ENCODE measurements at places on chromosomes 7 and 10.

- peak; percentile 53 for DNase-seq
These were observed 175.0 kb upstream of the LYZL2 start for GRCh38 chr10:30804478-30805055.

- peak; percentile 16 for DNase-seq
These were observed 32.4 kb downstream of the CCSER2 start for GRCh38 chr10:84360637-84361365.

DNA sequence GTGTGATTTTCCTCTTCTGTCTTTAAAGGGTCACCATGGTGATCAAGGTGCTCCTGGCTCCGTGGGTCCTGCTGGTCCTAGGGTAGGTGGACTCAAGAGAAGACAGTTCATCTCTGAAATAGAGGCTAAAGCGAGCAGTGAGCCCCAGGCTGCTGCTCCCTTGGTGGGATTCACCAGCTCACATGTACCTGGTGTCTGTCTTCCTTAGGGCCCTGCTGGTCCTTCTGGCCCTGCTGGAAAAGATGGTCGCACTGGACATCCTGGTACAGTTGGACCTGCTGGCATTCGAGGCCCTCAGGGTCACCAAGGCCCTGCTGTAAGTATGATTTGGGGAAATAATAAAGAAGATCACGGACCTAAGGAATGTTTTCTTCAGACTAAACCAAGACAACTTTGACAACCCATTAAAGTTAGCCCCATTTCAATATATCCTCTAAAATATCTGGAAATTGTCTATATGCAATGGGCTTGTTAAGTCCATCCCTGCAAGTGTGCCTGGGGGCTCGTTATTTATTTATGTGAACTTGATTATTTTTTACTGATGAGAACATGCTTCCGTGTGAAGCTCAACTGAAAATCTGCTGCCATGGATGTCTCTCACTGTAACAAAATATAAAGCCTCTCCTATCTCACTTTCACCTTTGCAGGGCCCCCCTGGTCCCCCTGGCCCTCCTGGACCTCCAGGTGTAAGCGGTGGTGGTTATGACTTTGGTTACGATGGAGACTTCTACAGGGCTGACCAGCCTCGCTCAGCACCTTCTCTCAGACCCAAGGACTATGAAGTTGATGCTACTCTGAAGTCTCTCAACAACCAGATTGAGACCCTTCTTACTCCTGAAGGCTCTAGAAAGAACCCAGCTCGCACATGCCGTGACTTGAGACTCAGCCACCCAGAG is 32.5 kb downstream of the COL1A2 start:
- no peak for DNase-seq

- DNase-seq: no peak
These were observed 63.6 kb upstream of the TRIM24 start for GRCh38 chr7:138396251-138397070.

- DNase-seq: peak; percentile 28
These were observed 25.8 kb upstream of the FAM13C start for GRCh38 chr10:59387951-59388670.

- DNase-seq: no peak
These were observed 10.1 kb upstream of the ADRB1 start for GRCh38 chr10:114033566-114033965.

GRCh38 chr7:114851406-114852061 is 70.4 kb upstream of the MDFIC start:
- DNase-seq: no peak

DNA sequence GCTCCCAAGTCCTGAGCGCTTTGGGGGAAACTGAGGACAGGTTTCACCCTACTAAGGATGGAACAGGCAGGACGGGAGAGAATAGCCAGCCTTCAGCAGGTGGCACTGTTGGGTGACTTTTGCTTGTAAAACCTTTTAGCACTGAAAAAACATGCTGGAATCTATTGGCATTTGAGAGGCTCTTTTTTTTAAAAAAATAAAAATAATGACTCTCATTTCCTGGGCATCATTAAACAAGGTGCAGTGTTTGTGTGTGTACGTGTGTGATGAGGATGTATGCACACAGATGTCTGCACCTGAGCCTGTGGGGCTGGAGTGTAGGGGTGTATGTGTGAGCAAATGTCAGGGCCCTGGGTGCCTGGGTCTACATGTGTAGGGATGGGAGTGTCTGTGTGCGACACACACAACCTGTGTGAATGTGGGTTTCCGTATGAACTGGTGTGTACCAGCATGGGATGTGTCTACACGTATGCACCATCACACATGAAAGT is 177.9 kb downstream of the RPS24 start:
- peak; percentile 60 for DNase-seq

GRCh38 chr10:5564537-5565204 is 39.9 kb downstream of the CALML3 start:
- DNase-seq: no peak

GRCh38 chr10:34180749-34181148 is 634.3 kb downstream of the PARD3 start:
- DNase-seq: no peak

DNA sequence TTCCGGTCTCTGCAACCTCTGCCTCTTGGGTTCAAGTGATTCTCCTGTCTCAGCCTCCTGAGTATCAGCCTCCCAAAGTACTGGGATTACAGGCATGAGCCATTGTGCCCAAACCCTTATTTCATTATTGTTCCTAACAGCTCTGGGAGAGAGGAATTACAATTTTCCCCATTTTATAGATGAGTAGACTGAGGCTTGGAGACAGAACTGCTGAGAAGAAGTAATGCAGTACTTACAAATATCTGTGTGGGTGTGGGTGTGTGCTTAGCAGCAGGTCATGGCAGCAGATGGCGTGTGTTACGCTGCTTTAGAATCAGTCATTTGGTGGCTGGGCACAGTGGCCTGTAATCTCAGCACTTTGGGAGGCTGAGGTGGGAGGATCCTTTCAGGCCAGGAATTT is 7.4 kb downstream of the PRKRIP1 start:
- no peak for DNase-seq

DNA sequence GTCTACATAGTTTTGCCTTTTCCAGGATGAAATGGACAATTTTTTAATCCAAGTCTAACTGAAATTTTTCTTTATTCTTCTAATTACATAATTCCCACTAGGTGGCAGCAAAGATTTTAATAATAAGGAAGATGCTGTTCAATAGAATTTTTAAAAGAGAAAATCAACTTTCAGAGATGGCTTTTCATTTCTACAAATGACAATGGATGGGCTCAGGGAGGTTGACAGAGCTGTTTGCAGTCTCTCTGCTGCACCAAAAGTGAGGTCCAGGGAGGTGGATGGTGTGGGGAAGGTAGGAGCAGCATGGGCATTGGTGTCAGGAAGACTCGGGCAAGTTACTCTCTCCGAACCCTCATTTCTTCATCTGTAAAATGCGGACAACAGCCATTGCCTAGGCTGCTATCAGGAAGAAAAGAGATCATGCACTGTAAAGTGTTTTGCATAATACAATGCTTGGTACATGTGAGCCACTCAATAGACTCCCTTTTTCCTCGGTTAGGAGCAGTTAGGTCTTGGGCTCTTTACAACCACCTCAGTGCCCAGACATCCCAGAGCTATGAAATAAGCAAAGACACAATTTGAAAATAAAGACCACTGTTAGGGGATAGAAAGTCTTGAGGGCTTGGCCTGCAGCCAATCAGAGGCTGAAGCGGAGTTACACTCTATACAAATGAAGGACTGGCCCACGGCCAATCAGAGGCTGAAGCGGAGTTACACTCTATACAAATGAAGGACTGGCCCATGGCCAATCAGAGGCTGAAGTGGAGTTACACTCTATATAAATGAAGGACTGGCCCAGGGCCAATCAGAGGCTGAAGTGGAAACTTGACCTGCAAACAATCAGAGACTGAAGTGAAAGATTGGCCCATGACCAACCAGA is 107.1 kb downstream of the ABLIM1 start:
- peak; percentile 39 for DNase-seq

- no peak for DNase-seq
These were observed 47.2 kb downstream of the MALSU1 start for GRCh38 chr7:23346316-23346715.

Measured in HFFc6 (cell line).